Omental fat pad (tissue), 4 donors: ENCODE measurements at places on chromosomes 16 and 17.

DNA sequence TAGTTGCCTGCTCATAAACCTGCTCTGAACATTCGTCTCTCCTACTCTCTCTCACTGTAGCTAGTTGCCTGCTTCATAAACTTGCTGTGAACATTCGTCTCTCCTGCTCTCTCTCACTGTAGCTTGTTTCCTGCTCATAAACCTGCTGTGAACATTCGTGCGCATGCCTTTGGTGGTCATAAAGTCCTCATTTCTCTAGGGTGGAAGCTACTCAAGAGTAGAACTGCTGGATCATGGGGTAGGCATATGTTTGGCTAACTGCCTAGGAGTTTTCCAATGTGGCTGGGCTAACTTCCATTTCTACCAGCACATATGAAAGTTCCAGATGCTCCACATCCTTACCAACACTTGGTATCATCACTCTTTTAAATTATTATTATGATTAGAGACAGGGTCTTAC is 174.6 kb upstream of the RPH3AL start:
- DNase-seq = no peak

DNA sequence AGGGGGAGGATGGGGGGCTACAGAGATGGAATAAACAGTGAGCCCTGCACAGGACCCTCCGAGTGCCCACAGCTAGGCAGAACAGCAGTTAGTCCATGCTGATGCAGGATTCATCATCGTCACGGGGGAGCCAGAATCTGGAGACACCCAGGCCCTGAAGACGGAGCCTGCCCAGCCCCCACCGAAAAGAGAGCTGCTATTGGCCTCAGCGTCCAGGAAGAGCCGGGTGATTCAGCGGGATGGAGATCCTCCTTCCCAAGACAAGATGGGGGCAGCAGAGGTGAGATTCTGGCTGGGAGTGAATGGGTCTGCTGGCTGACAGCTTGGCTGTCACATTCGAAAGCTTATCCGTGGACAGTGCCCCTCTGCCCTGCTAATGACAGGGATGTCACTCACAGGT is 133.6 kb upstream of the CRHR1 start:
- no peak for DNase-seq

- no peak for DNase-seq
Observed at GRCh38 chr17:49370971-49371834, 9.2 kb upstream of the ZNF652 start.

DNA sequence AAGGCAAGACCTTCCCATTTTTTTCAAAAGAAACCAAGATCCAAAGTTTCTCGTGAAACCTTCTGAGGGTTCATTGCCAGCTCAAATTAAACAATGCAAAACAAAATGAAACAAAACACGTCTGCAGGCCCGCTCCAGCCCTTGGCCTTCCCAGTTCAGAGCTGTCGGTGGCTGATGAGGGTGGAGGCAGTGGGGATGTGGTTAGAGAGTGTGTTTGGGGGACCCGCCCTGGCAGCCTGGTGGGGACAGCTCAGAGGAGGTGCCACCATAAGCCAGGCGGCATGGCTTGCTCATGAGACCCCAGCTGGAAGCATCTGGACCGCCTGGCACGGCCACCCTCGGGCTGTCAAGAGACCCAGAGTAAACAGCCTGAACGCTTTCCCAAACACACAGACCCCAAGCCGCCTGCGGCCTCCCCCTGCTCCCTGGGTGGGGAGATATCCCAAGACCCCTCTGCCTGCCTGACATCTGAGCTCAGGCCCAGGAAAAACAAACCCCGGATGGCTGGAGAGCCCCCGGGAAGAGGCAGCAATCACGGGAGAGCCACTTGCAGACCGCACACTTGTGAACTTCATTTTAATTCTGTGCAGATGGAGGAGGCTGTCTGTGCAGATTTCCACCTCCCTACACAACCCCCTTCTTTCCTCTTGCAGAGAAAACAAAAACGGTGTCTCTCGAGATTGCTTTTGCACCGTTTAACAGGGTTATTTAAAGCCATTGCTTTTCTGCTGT is 35.4 kb upstream of the LITAF start:
- DNase-seq = no peak

DNA sequence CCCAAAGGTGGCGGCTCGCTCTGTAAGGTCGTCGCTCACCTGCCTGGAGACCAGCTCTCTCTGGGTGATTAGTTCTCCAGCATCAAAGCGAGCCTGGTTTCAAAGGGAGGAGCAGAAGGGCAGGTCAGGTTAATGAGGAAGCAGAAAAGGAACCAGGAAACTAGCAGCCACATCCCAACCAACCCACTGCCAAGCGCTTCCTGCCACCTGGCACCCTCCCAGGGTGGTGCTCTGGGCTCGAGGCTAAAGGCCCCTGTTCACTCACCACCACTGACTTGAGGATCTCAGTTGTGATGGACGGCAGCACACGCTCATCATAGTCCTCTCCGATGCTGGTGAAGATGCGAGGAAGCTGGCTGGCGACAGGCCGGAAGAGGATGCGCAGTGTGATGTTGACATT is 5.6 kb downstream of the PHB1 start:
- DNase-seq = no peak

DNA sequence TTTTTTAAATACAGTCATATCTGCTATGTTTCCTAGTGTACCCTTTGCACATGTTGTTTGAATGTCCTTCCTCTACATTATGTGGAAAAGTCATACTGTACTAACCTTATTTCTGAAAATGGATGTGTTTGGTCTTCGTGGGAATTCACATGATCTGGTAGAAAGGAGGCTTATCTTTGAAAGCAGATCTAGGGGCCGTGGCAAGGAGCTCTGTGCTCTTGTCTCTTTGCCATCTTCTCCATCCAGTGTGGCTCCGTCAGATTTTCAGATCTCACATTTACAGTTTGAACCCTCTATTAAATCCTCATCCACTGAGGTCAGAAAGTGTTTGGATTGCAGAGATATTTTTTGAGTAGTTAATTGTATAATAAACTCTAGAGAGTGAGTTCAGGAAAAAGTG is 32.9 kb downstream of the MAP2K4 start:
- no peak for DNase-seq

DNA sequence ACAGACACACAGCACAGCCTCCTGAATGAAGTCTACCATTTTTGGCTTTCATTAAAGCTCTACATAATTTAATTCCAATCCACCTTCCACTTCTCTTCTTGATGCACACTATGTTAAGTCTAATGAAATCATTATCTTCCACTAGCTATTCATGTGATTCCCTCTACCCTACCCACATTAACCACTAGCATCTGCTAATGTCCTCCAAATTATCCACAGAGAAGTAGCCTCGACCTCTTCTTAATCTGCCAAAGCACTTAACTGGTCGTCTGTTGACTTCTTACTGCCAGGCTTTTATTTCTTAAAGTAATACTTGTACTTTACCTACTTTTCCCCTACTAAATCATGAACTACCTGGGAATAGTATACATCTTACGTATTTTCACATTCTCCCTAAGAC is 91.8 kb downstream of the NCOR1 start:
- DNase-seq = no peak

DNA sequence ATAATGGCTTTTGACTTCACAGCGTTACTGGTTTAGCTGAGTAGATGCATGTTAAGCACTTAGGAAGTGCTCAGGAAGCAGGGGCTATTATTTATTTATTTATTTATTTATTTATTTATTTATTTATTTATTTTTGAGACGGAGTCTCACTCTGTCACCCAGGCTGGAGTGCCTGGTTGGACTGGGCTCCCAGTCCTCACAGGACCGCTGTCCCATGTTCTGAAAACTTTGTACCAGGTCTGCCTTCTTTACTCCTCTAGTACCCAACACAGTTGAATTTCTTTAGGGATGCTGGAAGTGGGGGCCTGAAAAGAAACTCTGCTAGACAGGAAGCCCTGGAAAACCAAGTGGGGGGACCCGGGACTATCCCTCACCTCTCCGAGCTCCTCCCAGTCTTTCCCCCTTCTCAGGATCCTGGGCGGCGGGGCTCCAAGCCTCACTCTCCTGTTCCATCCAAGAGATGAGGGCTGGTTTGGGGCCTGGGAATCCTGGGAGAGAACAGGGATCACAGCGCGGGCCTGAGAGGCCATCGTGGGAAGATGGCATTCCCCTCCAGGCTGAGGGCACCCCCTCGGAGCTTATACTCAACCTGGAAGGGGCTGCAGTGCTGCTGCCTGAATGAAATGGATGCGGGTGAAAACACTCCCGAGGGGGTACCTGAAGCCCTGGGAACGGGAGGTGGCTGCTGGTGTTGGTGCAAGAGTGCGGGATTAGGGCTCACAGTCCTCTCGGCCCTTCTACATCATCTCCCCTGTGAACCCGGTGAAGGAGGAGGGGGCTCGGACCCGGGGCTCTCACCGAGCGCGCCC is 674 bp downstream of the ZNF688 start:
- no peak for DNase-seq

GRCh38 chr16:7449306-7449705 is 116.7 kb downstream of the RBFOX1 start:
- DNase-seq = no peak

GRCh38 chr16:73037845-73038570 is 9.9 kb downstream of the ZFHX3 start:
- DNase-seq = no peak

DNA sequence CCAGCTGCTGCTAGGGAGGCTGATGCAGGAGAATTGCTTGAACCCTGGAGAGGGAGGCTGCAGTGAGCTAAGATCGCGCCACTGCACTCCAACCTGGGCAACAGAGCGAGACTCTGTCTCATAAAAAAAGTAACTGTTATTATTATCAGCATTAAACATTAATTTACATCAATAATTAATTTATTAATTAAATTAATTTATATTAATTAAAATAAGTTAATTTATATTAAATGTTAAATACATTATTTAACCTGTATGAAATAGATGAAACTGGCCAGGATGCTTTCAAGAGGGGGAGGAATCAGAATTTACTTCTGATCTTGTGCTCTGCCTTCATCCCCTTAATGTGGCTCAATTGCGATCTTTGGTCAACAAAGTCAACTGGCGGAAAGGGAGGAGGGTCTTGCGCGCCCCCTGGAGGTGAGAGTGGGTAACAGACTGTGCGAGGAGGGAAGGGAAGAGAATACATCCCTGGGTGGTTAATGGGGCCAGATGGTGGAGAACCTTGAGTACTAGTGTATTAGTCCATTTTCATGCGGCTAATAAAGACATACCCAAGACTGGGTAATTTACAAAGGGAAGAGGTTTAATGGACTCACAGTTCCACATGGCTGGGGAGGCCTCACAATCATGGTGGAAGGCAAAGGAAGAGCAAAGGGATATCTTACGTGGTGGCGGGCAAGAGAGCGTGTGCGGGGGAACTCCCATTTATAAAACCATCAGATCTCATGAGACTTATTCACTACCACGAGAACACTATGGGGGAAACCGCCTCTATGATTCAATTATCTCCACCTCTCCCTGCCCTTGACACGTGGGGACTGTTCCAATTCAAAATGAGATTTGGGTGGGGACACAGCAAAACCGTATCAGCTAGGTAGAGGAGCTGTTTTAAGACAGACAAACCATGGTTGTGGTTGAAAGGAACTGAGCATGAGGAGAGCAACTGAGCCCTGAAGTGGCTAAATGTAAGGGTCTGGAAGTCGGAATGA is 15.7 kb upstream of the CPPED1 start:
- peak; percentile 49 for DNase-seq

GRCh38 chr16:50315346-50315997 is 49.1 kb downstream of the ADCY7 start:
- no peak for DNase-seq

GRCh38 chr16:88381820-88382451 is 823 bp upstream of the ZNF469 start:
- DNase-seq = no peak

GRCh38 chr17:71983828-71984227 is 137.0 kb upstream of the SOX9 start:
- DNase-seq = no peak

DNA sequence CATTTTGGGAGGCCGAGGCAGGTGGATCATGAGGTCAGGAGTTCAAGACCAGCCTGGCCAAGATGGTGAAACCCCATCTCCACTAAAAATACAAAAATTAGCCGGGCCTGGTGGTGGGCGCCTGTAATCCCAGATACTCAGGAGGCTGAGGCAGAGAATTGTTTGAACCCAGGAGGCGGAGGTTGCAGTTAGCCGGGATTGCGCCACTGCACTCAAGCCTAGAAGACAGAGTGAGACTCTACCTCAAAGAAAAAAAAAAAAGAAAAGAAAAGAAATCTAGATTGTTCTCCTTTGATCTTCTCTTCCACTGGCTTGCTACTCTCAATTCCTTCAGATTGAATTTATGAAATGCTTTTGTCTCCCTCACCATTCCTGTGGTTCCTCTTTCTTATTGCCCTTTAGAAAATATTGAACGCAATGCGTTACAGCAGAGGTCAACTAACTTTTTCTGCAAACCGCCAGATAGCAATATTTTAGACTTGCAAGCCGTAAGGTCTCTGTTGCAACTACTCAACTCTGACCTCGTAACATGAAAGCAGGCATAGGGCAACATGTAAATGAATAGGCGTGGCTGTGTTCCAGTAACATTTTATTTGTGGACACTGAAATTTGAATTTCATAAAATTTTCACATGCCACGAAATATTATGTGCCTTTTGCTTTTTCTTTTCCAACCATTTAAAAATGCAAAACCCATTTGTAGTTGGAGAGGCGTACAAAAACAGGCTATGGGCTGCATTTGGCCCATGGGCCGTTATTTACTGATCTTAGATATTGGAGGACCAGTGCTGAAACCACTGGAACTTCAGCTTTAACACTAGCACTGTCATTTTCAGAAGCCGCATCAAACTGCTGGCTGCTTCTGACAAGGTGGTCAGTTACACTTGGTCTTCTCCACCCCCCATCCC is 24.8 kb downstream of the PITPNC1 start:
- DNase-seq = no peak

DNA sequence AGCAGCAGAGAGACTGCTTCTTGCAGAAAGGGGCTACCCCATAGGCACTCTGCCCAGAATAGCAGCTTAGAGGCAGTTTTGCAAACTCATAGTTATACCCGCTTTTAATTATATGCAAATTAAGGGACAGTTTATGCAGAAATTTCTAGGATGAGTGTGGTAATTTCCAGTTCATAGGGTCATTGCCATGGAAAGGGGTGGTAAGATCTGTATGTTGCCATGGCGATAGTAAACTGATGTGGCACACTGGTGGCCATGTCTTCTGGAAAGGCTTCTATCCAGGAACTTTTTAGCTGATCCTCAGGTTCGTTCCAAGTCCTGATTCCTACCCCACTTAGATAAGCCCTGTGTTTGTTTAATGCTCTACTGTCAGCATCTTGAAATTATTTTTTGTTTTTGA is 6.2 kb downstream of the STXBP4 start:
- DNase-seq = no peak

- DNase-seq = no peak
Observed at GRCh38 chr17:76326306-76326705, 18.2 kb upstream of the QRICH2 start.

- DNase-seq = no peak
Observed at GRCh38 chr16:14132696-14133048, 61.6 kb downstream of the MRTFB start.

DNA sequence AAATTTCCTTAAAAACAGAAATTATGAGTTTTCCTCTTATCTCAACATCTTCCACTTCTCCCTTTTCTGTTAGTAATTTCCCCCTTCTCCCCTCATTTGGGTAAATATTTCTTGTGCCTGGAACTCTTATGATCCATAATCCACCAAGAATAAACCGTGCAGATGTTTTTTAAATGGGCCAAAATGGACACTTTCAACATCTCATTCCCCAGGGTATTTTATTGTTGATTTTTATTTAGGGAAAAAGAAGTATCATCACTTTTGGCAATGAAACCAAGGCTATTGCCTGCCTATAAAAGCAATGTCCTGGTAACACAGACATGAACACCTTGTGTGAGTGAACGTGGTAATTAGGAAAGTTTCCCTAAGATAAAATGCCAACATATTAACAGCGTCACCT is 54.6 kb downstream of the IRX6 start:
- DNase-seq = no peak
